ENCODE measurements at places on chromosomes 1 and 21. TPM values are rescaled to one million over a fixed set of nuclear protein-coding genes. Genes with fewer than 3 reads are reported as not detected.
A peak's percentile ranks its signal among the peaks of the same experiment; 100 is the strongest.

Gene FCMR
- total RNA-seq: not detected

GRCh38 chr1:192399161-192399560 lies 82.4 kb downstream of the RGS21 start:
- no peak for DNase-seq

Gene SLC16A4
- 0.46 TPM for total RNA-seq

- no peak for DNase-seq
Measured at GRCh38 chr1:118122234-118123004, 62.6 kb downstream of the SPAG17 start.

GRCh38 chr1:74699331-74699730 lies 25.7 kb upstream of the ERICH3 start:
- DNase-seq: no peak

Gene OLFML2B
- total RNA-seq: 1.8 TPM

- no peak for DNase-seq
Measured at GRCh38 chr1:82466891-82467290, 666.2 kb downstream of the ADGRL2 start.

DNA sequence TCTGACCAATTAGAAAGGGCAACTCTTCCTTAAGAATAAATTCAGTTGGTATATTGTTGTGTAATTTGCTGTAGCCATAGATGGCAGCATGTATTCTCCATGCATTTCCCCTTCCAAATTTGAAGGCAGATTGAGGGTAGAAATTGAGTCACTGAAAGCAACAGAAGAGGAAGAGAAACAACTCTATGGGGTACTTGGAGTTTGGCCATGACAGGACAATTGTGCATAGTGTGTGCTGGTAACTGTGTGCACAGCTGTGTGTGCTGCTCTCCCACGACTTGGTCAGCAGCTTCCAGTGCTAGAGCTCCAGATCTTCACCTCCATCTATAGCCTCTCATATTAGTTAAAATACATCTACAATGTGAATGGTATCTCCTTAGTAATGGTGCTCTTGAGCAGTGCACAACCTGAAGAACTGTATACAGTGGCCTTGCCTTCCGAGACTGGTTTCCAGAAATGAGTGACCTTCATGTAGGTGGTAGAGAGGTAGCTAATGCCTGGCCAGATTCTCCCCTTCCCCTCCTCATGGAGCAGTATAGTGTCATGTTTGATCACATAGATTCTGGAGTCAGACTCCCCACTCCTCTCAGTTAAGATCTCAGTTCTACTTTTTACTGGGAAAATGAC lies 882 bp upstream of the FCAMR start:
- DNase-seq: no peak

Gene ADCY10
- 0.55 TPM for total RNA-seq

GRCh38 chr1:175203570-175204068 lies 11.0 kb upstream of the KIAA0040 start:
- no peak for DNase-seq

Gene DBT
- 20.4 TPM for total RNA-seq

- DNase-seq: no peak
Measured at GRCh38 chr1:20037877-20038276, 32.1 kb upstream of the PLA2G5 start.

GRCh38 chr1:28395181-28395580 lies 25.6 kb downstream of the PHACTR4 start:
- DNase-seq: no peak

GRCh38 chr1:211625040-211625439 lies 46.1 kb upstream of the SLC30A1 start:
- no peak for DNase-seq

DNA sequence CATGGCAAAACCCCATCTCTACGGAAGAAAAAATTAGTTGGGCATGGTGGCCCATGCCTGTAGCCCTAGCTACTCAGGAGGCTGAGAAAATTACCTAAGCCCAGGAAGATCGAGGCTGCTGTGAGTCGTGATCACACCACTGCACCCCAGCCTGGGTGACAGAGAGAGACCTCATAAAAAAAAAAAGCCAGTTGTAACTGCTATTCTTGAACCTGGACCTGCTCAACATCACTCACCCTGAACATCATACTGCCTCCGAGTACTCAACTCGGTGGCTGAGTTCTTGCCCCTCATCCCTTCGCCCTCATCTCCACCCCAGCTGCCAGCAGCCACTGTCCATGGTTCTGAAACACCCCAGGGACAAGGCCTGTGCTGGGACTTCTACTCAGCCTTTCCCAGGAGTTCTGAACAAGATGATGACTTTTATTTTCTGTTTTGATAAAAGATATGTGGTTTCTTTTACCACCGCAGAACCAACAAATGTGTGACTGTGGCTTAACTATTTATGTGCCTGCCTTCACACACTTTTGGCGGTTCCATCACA lies 5.4 kb upstream of the DISP3 start:
- peak; percentile 52 for DNase-seq

Gene KCNK1
- total RNA-seq: 9.7 TPM

GRCh38 chr1:38677756-38678155 lies 181.8 kb downstream of the RRAGC start:
- DNase-seq: no peak

DNA sequence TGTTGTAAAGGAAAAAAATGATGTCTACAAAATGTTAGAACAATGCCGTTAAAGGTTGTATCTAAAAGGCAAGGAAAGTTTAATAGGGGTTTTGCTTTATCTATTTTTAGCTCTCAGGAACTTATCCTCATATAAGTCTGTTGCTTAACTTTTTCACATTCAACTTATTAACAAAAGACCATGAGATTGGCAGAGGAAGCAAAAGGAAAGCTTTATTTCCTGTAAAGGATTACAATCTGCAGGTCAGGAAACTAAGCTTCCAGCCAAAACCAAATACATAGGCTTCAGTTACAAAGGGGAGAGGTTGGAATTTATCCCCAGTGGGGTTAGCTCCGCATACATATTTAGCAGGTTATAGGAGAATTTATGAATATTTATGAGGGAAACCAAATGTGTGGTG lies 58.7 kb upstream of the KIAA1614 start:
- no peak for DNase-seq

DNA sequence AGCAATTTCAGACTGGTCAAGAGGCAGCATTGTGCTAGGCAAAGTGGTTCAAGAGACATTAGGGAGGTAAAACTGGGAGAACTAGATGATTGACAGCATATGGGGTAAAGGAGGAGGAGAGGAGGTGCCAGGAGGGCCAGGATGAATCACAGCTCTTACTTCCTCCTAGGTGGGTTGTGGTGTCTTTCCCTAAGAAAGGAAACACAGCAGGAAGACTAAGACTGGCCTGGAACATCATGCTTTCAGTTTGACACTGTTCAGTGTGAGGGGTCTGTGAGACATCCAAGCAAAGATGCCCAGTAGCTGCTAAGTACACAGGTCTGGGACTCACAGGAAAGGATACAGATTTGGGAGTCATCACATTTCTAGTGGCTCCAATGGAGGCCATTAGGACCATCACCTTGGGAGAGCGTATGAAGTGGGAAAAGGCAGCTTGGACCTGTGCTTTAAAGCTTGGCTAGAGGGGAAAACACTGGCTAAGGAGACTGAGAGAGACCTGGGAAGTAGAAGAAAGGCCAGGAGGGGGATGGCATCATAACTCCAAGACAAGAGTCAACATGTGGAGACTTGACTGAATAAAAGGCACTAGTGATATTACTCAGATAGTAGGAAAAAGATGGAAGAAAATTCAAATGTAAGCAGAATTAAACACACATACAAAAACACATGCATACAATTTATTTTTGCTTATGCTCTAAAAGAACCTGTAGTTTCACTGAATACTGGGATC lies 17.3 kb downstream of the CD58 start:
- no peak for DNase-seq

- no peak for DNase-seq
Measured at GRCh38 chr1:174314433-174314832, 133.3 kb upstream of the GPR52 start.

DNA sequence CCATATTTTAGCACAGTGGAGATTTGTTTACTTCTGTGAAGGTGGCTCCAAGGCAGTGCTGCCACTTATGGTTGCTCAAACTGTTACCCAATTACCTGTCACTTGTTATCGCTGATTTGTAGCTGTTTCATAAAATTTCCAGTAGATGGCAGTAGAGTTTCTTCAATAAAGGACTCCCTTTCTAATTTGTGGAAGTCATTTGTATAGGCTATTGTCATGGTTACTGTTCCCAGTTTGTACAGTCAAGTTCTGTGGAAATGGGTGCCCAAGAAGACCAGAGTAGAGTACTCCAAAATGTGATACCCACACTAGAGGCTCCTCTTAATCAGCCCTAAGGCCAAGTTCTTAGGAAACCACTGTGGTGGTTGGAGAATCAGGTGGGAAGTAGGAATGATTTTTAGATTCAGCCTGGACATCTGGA lies 186.1 kb downstream of the CLEC20A start:
- no peak for DNase-seq

All from progenitor cell of endocrine pancreas (in vitro differentiated cells).